ENCODE measurements at places on chromosomes 2 and 18.

GRCh38 chr18:3449512-3450011 lies 410 bp upstream of the TGIF1 start:
- DNase-seq: no peak

- DNase-seq: no peak
Measured at GRCh38 chr18:50143294-50143693, 51.7 kb downstream of the MYO5B start.

DNA sequence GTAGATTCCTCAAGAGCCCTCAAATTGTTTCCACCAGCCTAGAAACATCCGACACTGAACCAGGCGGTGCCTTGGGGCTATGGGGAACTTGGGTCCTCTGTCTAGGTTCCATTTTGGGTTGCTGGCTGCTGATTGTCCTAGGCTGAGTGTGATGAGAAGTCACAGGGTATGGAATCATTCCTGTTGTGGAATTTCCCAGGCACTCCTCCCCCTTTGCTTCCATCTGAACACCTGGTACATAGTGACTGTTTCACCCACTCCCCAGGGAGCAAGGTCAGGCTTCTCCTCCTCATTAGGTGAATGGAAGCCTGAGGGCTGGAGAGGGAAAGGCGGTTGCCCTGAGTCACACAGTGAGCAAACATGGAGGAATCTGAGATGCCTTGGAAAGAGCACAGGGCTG lies 4.5 kb downstream of the KIF3C start:
- no peak for DNase-seq

- DNase-seq: peak; percentile 49
Measured at GRCh38 chr2:197307933-197308521, 2.6 kb downstream of the ANKRD44 start.

GRCh38 chr2:239196474-239197021 lies 204.3 kb downstream of the HDAC4 start:
- DNase-seq: no peak

DNA sequence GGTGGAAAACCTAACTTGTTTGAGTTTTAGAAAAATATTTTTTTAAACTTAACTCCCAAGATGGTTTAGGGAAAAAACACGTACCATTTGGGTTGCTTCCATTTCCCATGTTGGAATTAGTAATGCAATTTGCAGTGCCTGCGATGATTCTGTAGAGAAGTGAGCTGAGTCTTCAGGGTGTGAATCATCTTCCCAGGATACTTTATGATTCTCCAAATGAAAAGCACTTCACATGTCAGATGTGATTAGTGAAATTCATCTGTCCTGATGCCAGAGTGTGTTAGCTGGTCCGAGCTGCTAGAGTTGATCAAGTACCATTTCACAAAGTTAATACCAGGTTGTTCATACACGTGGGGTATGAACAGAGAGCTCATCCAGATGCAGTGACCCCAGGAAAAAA lies 59.1 kb downstream of the ACOXL start:
- no peak for DNase-seq

DNA sequence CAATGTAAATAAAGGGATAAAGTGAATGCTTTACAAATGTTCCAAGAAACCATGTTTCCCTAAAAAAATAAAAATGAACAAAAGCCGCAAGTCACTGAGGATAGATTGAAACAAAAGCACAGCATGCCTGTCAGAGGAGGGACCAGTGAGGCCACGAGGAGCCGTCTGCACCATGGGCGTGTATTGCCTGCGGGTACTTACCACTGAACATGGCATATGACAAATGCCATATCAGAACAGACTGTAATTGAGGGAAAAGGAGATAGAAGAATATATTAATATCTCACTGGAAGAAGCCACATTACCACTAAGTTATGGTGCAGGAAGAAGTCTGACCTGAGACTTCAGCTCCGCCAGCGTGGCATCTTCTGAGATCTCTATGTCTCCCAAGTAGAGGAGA lies 75.8 kb downstream of the USP40 start:
- no peak for DNase-seq

GRCh38 chr2:240967681-240968621 lies 30.5 kb upstream of the SNED1 start:
- no peak for DNase-seq

DNA sequence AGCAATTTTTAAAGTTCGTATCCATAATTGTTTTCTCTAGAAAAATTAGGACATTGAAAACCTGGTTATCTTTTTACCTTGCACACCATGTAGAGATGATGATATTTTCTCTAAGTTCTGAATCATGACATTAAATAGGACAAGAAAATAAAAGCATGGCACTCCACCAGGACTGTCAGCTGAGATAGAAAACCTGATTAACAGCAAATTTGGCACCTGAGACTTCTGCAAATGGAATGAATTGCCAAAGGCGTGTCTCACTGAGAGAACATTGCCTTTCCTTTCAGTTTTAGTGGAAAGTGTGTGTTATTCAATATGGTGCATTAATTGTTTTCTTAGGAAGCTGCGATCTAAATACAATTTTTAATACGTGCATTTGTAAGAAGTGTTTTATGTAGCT lies 164.7 kb downstream of the LRRC30 start:
- no peak for DNase-seq

DNA sequence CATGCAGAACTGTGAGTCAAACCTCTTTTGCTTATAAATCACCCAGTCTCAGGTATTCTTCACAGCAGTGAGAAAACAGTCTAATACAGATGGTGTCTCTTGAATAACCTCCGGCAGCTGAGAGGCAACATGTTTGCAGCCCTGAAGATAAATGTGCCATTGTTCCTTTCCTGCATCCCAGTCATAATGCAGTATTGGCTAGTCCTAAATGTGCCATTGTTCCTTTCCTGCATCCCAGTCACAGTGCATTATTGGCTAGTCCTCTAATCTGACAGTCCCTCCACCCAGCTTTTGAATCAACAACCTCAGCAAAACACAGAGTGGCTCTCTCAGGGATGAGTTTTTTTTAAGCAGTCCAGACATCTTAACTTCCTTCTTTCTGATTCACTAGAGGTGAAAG lies 550.7 kb downstream of the RIT2 start:
- DNase-seq: no peak

DNA sequence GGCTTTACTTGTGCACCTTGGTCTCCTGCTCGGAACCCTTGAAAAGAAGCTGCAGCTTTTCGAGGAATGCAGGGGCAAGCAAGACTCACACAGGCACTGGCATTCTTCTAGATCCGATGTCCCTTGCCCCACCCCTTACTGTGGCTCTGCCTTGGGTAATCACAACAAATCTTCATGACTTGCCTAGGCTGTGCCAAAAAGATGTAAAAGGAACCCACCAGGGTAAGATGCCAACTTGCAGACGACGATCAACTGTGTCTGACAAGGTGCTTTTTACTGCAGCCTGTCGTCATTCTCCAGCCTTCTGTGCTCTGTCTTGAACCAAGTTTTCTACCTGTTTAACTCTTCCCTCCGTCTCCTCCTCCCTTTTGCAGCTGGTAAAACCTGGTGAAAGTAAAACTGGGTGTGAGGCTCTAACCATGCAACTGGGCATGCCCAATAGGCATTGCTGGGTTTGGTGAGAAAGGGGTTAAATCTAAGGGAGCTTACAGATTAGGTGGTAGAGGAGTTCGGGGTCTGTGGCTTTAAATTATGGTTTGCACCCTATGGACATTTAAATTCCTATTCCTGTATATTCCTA lies 909 bp upstream of the NRXN1 start:
- DNase-seq: no peak

- no peak for DNase-seq
Measured at GRCh38 chr18:33937270-33937816, 287.4 kb downstream of the NOL4 start.

- DNase-seq: peak; percentile 44
Measured at GRCh38 chr2:98455494-98455976, 10.9 kb downstream of the INPP4A start.

GRCh38 chr18:42931491-42931890 lies 184.0 kb downstream of the RIT2 start:
- no peak for DNase-seq

- no peak for DNase-seq
Measured at GRCh38 chr2:20549691-20550348, 101.1 kb downstream of the HS1BP3 start.

DNA sequence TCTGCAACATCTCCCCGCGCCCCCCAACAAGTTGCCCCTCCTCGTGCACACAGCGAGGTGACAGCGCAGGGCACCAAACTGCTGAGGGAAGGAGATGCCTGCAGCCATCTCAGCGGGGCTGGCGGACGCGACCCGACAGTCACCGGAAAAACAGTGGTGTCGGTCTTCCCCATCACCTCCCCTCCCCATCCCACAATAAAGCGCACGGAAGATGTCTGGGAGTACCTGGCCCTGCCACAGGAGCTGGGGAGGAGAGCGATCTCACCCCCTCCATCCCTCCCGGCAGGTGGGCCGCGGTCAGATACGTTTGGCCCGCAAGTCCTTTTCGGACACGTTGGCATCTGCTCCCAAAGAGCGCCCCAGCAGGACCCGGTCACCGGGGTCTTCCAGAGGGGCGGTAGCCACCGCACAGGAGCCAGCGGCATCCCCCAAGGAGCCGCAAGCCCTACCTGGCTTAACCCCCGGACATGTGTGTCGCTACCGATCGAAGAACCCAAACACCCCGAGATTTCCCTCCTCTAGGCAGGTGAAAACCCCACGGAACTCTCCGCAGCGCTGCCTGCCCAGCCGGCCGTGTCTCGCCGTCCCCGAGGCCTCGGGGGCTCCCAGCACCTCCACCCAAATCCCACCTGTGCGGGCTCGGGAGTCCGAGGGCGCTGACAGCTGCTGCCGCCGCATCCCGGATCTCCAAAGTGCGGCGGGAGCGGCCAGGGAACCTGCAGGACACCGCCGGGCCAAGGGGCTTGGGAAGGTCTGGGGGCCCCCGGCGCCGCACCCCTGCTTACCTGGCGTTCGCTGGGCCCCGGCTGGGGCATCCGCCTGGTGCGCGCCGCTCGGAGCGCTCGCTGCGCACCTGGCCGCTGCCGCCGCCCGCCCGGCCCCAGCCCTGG lies 657 bp downstream of the ATP8B1 start:
- DNase-seq: peak; percentile 40

GRCh38 chr2:96143848-96144480 lies 1.3 kb downstream of the DUSP2 start:
- DNase-seq: no peak

GRCh38 chr18:26922313-26922712 lies 56.8 kb upstream of the AQP4 start:
- DNase-seq: no peak

DNA sequence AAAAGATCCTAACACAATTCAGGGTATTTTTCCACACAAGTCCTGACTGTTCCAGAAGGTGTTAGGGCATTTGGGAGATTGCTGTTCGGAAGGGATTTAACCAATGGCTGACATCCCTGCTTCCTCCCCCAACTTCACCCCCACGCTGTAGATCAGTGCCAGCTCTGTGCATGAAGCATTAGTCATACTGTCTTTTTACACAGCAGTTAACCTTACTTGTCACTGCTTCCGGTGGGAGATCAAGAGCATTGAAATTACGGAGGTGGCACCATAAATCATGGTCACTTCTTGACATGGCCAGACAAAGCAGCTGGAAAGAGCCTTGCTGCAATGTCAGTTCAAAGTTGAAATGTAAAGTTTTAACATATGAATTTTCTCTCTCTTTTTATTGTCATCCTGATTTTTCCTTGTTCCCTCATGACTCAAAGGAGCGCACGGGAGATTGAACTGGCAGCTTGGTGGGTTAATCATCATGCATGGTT lies 70.2 kb downstream of the HRH4 start:
- no peak for DNase-seq

GRCh38 chr18:76391038-76391437 lies 104.0 kb downstream of the ZNF516 start:
- DNase-seq: no peak

DNA sequence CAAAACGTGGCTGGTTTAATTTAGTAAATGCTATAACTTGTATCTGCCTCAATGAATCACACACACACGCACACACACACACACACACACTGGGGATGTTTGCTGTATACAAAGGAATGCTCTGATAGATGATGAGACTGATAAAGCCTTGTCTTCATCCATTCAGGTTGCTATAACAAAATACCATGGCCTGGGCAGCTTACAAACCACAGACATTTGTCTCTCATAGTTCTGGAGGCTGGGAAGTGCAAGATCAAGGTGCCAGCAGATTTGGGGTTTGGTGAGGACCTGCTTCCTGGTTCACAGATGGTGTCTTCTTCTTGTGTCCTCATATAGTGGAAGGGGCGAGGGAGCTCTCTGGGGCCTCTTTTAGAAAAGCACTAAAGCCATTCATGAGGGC lies 149.5 kb upstream of the HDAC4 start:
- no peak for DNase-seq

- no peak for DNase-seq
Measured at GRCh38 chr2:20115902-20116301, 64.5 kb upstream of the LAPTM4A start.

DNA sequence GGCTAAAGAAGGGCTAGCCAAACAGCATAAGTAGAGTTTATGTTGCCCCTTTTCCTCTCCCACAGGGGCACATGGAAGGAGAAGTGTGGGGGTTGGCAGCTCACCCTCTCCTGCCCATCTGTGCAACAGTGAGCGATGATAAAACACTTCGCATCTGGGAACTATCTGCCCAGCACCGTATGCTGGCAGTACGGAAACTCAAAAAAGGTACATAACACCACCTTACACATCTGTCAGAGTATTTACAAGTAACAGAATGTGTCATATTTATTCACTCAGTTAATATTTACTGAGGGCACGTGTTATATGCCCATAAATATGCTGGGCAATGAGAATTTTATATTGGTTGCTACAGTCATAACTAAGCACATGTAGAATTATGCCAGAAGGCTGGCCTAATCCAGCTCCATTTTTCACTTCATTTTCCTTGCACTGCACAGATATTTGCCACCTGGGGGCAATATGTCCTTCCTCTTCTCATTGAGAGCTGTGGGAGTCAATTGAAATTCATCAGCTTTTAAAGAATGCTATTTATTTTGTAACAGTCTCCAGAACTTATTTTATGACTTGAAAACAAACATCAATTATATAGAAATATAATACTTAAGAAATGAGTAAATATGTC lies 150.6 kb downstream of the RTN4 start:
- peak; percentile 27 for DNase-seq

- no peak for DNase-seq
Measured at GRCh38 chr2:211802666-211803065, 735.9 kb downstream of the ERBB4 start.

DNA sequence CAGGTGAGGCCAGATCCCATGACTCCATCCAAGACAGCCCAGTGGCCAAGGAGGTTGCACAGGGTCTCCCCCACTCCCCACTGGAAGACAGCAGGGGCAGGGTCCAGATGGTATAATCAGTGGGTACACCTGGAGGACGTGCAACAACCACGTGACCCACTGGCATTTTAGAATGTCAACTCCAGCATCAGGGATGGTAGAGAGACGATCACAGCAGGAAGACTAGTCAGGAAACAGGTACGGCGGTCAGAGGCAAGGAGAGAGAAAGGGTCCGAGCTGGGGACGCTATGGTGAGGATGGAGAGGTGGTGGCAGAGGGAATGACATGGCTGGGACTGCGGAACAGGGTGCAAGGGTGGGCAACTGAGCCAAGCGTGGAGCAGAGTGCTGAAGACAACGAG lies 23.0 kb downstream of the SERTAD2 start:
- DNase-seq: no peak

GRCh38 chr2:42342061-42342794 lies 18.8 kb downstream of the COX7A2L start:
- DNase-seq: peak; percentile 38

- no peak for DNase-seq
Measured at GRCh38 chr18:57052759-57053158, 94.1 kb upstream of the BOD1L2 start.
